Common myeloid progenitor, CD34-positive (primary cell): ENCODE measurements at places on chromosomes 3 and 15.

- no peak for DNase-seq
Measured at GRCh38 chr3:177466074-177466473, 268.8 kb upstream of the TBL1XR1 start.

DNA sequence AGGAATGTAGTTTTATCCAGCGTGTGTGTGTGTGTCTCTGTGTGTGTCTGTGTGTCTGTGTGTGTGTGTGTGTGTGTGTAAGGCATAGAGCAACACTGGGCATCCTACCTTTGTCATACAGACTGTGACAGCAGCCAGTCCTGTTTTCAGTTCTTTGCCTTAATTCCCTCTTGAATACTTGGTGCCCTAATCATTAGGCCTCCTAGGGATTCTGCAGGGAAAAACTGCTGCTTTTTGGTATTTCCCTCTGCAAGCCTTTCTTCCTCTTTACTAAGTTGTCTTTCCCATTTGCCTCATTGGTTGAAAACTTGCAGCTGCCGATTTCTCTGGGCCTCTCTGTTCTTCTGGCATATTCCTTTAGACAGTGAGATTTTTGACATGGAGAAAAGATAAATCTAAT is 9.2 kb downstream of the SLC25A36 start:
- DNase-seq, result no peak

GRCh38 chr3:20669184-20669583 is 483.2 kb upstream of the SGO1 start:
- DNase-seq, result no peak

- no peak for DNase-seq
Measured at GRCh38 chr3:183692436-183692835, 5.2 kb upstream of the YEATS2 start.

DNA sequence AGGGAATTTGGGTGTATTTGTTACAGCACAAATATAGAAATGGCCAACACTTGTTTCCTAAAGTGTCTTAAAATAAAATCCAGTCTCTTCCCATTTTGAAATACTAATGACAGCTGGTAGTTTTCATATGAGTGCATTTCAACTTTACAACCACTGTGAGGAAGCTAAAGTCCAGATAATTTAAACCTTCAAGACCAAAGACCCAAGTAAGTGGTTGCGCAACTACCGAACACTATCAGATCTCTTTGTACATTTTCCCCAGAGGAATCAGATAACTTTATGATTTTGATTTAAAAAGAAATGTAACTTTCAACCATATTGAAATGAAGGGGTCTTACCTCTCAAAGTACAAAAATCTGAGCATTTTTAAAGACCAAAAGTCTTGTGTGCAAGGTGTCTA is 14.3 kb downstream of the BCL2L10 start:
- DNase-seq, result no peak

DNA sequence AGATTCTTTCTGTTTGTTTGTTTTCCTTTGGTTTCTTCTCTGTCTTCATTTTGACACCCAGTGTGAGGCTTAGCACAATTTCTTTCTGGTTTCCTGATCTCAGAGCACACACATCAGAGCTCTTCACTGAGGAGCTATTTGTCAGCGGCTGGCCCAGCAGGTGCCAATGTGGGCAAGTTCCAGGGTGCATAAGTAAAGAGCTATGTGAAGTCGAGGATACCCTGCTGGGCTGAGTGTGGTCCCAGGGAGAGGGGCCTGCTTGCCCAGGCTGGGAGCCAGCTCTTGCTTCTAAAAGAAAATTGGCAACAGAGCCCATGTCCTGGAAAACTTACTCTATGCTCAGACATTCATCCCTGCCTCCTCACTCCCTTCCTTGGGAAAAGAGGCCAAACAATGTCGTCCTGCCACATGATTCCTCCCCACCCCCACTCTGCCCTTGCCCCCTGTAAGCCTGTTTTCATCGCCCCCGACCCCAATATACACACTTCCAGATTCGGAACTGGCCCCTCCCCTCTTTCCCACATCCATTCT is 101.2 kb downstream of the ST8SIA2 start:
- no peak for DNase-seq

DNA sequence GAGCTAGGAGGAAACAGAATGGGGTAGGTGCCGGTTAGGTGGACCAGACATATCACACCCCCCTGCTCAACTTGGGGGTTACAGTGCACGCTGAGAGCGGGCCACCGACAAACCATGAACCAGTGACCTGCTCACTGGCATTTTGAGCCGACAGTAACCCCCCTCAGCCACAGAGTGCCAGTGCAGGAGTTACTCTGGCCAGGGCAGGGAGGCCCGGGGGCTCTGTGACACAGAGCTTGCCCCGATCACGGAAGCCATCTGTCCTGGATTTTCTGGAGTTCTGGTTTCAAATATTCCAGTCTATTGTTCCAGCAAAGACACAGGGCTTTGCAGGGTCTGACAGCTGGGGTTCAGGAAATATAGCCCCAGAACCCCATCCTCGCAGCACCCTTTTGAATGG is 225.2 kb downstream of the VPS13C start:
- DNase-seq, result no peak

DNA sequence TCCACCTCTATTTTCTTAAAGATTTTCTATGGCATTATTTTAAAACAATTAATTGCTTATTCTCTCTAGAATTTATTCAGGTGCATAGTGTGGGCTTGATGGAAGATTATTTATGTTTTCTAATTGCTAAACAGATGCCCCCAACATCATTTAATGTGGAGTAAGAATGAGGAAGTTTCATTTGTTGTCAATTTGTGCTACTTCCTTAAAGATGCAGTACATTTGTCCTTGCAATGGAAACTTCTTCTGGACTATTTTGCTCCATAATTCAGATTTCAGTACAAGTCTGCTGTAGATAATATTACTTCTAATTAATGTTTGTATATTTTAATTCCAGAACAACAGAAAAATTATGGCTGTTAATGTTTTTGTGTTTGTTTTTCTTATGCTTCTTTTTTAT is 104.8 kb downstream of the TGFBR2 start:
- DNase-seq, result peak; percentile 51

DNA sequence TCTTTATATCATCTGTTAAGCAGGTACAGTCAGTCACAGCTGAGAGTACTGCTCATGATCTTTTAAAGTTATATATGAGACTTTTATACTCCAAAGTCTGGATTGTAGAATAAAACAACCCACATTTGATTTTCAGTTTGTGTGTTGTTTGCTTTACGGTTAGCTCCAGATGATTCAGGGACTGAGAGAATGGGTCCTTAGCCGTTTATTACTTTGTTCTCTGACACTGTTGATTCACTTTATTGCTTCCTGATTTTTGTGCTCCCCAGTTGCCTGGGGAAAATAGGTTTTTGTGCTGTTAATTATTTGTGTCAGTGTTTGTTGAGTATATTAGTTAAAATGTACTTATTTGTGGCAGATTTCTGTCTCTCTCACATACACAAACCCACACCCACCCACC is 8.6 kb upstream of the EBLN2 start:
- DNase-seq, result no peak

DNA sequence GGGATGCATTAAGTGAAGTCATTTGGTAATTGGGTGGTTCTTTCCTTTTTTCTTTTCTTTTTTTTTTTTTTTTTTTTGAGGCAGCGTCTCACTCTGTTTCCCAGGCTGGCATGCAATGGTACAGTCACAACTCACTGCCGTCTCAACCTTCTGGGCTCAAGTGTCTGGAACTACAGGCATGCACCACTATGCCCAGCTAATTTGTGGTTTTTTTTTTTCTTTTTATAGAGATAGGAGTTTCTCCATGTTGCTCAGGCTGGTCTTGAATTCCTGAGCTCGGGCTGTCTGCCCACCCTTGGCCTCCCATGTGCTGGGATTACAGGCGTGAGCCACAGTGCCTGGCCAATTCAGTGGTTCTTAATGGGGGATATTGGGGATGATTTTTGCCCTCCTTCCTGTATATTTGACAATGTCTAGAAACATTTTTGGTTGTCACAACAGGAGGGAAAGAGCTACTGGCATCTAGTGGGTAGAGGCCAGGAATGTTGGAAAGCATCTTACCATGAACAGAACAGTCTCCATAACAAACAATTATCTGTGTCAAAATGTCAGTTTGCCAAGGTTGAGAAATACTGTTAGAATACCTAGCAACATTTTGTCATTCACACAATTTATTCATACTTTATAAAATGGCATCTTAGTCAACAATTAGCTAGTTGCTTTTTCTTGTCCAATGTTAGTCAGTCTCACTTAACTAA is 79.4 kb upstream of the CNTN3 start:
- DNase-seq, result no peak

- peak; percentile 13 for DNase-seq
Measured at GRCh38 chr3:50655009-50655830, 19.5 kb upstream of the DOCK3 start.

GRCh38 chr15:24008476-24008875 is 321.4 kb upstream of the NDN start:
- DNase-seq, result no peak

DNA sequence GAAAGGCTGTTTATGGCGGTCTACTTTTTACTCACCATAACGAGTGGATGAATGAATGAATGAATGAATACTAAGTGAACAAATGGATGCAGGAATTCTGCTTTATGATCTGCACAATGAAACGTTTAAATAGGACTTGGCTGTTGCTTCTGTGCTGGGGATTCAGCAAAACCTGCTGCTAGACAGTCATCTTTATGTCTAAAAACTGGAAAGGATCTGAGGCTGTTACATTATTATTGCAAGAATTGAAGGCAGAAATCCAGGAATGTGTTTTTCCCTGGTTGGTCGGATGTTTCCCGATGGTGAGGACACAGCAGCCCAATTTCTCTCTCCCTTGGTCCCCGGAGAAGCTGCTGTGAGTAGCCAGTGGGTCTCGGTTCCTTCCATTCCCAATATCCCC is 94.2 kb downstream of the GABRG3 start:
- no peak for DNase-seq

DNA sequence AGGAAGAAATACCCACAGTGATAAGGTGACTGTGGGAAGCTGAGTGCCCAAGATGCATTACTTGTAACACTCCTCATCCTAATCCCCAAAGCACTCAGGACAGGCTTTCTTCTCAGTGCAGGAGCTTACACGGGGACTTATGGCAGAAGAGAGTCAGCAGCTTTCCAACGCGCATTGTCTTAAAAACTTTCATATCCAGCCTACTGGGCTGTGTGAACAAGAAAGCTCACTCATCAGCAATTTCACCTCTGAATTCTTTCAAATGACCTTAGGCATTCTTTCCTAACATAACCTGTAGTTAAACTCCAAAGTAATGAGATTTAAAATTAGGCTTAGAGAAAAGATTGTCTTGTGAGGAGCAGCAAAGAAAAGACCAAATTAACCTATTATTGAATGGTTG is 132.3 kb downstream of the KCNAB1 start:
- DNase-seq, result no peak

DNA sequence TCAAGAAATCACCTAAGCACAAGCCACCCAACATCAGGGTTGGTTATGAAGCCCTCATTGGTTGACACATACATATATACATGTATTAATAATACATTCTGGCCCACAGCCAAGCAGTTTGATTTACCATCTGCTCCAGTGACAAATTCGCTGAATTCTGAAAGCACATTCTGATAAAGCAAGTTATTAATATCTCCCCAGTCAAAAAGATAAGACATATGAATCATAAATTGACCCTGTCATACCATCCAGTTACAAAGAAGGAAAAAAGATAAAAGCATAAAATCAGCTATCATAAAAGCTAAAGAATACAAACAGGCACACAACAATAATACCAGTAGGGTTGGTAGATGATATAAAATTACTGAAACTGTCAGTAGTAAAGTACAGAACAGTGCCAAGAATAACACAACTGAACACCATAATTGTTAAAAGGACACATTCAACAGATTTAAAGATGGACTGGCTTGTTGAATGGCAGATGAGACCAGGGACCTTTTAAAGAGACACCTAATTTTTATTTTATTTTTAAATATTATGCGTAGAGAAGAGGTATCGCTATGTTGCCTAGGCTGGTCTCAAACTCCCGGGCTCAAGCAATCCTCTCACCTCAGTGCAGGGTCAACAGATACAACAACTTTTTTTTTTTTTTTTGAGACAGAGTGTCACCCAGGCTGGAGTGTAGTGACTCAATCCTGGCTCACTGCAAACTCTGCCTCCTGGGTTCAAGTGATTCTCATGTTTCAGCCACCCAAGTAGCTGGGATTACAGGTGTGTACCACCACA is 7.7 kb downstream of the SNX4 start:
- peak; percentile 42 for DNase-seq

- no peak for DNase-seq
Measured at GRCh38 chr15:87340370-87340769, 916.2 kb downstream of the NTRK3 start.

DNA sequence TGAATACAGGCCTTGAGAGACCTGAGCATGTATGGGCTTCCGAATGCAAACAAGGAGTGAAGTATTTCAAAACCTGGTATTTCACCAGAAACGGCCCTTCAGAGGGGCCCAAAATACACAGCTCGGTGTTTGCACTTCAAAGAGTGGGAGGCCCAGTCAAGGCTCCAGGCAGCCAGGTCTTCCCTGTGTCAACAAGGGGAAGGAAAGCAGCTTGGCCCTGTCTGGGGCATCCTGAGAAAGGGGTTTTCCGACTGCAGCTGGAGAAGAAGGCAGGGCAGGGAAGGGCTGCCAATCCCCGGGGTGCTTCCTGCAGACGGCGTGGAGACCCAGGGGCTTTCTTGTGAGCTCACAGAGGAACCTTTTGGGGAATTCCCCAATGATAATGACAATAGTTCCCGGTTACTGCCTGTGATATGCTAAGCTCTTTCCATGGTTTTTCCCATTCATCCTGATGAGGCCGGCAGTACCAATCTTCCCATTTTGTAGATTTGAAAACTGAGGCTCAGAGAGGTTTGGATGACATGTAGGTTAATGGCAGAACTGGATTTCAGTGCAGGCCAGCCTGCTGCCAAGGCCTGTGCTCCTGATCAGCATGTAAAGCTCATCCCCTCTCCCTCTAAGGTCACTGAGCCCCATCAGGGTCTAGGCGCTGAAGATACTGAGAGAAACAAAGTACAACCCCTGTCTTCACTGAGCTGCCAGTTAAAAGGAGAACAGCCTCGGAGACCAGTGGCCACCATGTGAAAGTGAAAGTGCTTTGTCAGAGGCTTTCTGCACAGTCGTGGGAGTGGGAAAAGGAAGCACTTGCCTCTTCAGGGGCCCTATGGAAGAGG is 43.0 kb upstream of the TLE3 start:
- DNase-seq, result peak; percentile 94

DNA sequence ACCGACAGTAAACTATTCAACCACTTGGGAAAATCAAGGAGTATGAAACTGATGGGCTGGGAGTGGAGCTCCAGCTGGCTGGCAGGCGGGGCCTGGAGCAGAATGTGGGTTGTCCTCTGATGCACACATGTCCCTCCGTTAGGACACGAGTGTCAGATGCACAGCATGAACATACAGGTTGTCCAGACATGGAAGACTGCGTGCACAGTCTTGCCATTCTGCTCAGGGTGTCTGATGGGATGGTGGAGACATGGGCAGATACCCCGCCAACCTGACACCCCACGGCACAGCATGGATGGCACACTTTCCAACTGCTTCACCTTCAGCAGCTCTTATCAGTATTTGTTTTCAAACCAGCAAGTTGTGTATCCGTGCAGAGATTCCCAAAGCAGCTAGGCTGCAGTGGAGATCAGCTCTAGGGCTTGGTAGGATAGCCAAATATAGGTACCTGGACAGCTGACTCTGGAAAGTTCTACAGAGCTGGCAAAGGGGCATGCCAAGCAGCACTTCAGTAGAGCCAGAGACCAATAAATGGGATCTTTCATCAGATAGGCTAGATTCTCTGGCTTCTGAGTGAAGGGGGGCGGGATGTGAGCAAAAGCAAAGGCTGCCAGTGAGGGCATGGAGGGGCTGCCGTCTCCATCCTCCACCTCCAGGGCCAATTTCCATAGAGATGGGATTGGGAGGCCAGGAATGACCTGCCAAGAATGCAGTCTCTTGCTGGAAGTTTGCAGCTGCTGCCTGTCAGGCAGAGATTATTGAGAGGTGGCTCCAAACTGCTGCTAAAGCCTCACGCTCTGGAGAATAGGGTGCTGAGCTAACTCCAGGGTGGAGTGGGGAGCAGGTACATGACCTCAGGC is 47.2 kb upstream of the KY start:
- DNase-seq, result no peak
